ENCODE measurements at places on chromosomes 13 and 19.

DNA sequence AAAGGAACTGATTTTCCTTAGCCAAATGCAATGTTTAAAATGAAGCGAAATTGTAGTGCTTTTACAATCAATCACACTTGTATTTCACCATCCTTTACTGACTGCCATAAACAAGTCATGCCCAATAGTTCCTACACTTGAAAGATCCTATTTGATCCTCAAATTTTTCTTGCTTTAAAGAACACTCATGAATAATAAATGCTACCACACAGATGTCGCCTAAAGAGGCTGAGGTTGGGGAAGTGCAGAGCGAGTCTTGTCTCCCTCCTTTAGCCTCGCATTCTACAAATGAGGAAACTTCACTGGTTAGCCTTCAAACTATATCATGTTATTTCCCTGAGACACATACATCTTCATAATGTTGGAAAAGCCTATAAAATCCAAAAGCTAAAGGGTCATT is 18.7 kb upstream of the AMER2 start:
- no peak for DNase-seq

- no peak for DNase-seq
These were observed 35.3 kb downstream of the SOX1 start for GRCh38 chr13:112102243-112102642.

DNA sequence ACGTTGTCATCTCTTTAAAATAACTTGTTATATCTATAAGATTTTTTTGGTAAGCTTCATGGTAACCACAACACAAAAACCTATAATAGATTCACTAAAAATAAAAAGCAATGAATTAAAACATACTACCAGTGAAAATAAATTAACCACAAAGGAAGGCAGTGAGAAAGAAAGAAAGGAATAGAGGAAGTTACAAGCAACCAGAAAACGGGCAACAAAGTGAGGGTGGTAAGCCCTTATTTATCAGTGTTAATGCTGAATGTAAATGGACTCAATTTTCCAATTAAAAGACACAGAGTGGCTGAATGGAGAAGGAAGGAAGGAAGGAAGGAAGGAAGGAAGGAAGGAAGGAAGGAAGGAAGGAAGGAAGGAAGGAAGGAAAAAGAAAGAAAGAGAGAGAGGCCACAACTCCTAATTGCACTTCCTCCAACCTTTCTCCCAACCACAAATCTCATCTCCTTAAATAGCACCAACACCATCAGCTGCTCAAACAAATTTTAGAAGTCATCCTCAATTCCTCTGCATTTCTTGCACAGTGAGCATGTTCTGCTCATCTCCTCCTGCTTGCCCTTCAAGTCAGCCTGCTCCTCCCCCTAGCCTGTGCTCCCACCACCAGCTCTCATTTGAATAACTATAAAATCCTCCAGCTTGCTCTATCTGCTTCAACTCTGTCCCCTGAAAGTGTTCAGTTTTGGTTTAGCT is 48.6 kb downstream of the CCNA1 start:
- DNase-seq = no peak

GRCh38 chr13:43240278-43240677 is 216.9 kb downstream of the DNAJC15 start:
- DNase-seq = no peak

DNA sequence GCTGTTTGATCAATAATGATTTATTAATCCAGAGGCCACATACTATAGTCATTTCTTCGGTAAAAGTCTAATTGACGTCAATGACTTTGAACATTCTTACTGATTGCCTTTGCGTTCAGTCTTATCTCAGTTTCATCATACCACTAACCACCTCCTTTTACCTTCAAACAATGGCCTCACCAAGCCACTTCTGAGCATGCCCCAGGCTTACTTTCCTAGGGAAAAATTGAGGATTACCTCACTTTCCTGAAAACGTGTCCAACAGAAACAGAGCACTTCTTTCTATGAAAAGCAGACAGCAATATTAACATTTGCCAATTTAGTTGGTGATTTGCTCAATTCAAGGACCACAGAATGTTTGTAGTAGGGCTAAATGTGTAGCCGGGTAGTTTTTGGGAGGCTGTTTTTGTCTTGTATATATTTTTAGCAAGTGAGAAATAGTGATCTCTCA is 157.6 kb downstream of the KLF5 start:
- no peak for DNase-seq

DNA sequence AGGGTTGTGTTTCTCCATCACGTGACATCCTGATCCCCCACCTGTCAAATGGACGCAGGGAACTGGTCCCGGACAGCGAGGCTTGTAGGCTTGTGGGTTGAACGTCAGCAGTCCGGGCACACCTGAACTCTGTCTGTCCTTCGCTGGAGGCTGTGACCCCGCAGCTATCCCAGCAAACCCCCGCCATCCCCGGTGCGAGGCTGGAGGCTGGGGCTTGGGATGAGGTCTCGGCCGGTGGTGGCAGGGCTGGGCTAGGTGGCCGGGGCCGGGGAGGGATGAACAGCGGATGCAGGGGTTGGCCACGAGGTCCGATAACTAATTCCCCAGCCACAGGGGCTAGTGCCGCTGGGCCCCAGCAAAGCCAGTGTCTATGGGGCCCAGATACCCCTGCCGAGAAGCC is 8.8 kb downstream of the LSM7 start:
- no peak for DNase-seq

DNA sequence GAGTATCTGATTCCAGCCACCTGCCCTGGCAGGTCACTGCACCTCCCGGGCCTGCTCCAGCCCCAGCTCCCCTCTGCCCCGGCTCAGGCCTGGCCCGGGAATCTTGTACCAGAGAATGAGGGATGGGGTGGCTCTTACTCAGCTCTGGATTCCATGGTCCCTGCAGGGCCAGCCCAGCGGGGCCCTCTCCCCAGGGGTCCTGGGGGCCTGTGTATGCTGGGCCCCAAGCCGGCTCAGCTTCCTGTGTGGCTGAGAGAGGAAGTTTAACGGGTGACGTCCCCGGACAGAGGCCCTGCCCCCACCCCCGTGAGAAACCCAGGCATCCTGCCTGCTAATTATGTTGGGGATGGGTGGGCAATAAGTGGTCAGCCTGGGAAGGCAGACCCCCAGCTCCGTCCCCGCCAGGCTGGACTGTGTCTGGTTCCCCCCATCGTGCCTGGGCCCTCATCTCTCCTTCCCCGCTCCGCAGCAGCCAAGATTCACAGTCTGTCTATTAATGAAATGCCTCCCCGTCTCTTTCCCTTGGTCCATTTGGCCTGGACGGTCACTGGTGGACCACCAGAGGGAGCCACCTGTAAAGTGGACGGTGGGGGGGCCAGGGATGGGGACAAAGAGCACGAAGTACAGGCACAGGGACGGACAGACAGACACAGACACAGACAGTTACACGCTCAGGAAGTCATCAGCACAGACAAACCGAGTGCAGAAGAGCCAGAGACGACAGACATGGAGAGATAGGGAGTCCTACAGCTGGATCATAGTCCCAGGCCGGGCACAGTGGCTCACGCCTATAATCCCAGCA is at the start of gene DENND1C:
TSS of gene DENND1C (minus strand) at position 247 of the 802 bp plus-strand sequence. CDS start at position 155, 92 bp downstream.
- DNase-seq = peak; percentile 55

- DNase-seq = no peak
These were observed 2.9 kb upstream of the PTOV1 start for GRCh38 chr19:49847731-49848696.

DNA sequence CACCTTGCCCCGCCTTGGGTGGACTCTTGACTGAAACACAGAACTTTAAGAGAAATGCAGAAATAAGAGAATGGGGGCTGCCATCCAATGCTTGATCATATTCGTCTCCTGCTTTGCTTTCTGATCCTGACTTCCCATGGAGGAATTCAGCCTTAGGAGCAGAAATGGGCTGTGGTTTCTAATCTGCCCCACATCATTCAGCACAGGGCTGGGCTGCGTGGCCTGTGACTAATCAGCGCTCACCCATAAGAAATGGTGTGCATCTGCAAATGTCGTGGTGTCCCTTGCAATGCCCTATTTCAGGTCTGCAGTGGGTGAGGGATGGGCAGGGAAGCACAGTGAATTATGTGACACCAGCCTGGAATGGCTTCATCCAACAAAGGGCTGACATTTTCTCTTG is 60.7 kb upstream of the URI1 start:
- DNase-seq = no peak

DNA sequence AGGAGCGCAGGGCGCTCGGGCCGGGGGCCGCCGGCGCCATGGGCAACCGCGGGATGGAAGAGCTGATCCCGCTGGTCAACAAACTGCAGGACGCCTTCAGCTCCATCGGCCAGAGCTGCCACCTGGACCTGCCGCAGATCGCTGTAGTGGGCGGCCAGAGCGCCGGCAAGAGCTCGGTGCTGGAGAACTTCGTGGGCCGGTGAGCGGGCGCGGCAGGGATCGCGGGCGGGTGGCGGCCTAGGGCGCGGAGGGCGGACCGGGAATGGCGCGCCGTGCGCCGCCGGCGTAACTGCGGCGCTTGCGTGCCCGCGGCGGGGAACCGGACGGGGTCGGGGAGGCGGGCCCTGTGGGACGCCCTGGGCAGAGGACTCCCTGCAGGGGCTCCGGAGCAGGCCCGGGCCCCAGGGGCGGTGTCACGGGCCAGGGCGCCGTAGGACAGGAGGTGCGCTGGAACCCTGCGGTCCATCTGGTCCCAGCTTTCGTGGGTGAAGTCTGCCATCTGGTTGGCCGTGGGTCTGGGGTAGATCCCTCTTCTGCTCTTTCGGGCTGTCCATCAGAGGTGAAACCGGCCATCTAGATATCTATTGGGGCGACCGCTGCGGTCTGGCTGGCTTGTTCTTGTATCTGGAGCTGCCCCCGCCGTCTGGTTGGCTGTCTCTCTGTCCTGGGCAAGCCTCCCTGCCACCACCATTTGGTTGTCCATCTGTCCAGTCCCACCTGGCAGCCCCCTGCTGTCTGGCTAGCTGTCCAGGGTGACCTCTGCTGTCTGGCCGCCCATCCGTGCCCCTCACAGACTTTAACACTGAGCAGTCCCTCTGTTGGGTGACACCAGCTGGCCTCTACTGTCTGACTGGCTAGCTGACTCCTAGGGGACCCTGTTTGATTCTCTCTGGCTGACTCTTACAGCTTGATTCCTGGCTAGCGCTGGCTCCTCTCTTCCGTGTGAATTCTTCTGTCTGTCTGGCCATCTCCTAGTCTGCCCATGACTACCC is 622 bp downstream of the DNM2 start:
- peak; percentile 41 for DNase-seq

GRCh38 chr19:44025217-44025936 is at the start of gene ZNF222:
TSS of gene ZNF222 (plus strand) at chr19:44025379. CDS start at chr19:44025437, 58 bp downstream.
- DNase-seq = peak; percentile 59

- DNase-seq = no peak
These were observed 1373.6 kb upstream of the SPRY2 start for GRCh38 chr13:81714513-81714912.

DNA sequence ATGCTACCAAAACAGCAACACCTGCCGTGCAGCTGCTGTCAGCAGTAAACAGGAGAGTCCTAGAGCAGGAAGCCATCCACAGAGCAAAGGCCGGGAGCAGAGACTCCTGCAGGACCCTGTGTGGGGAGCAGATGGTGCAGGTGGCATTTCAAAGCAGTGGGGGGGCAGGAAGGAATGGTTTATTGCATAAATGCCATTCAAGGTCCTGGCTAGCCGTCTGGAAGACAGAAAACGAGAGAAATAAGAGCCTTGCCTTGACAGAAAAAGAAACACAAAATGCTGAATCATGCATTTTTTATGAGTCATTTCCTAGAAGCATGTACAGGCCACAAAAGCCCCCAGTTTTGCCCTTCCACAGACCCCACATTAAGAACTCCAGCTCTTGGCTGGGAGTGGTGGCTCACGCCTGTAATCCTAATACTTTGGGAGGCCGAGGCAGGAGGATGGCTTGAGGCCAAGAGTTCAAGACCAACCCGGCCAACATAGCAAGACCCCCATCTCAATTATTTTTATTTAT is 5.4 kb downstream of the RSPH6A start:
- DNase-seq = no peak

DNA sequence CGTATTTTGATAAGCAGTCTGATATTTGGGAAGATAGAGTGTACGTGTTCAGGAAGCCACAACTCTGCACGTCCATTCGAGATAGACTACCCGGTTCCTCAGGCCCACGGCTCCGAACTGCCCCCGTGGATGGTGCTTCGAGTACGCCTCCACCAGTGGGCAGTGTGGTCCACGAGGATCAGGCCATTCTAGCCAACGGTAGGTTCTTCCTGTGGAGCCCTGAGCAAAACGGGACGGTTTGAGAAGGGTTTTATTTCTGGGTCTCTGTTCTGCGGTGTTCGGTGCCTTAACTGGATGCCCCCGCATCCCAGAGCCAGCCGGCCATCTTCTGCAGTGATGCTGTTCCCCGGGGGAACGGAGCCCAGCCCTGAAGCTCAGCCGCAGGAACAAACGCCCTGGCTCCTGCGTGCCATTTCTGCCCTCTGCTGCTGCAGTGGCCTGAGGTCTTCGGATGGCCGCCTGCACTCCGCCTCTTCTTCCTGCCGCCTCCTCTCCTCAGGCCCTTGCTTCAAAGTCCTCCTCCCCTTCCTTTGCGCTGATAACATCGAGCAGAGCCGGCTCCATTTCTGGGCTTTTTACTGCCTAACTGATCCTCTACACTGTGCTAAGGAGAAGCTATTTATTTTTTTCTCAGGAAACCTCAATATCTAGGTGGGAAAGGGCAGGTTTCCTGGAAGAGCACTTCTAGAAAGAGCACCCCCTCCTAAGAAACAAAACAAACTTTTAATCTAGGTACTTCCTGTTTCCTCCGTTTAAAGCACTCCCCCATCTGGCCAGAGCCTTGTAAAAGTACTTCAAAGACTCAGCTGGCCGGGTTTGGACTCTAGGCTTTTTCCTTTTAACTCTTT is 36.2 kb upstream of the SLC46A3 start:
- DNase-seq = no peak

DNA sequence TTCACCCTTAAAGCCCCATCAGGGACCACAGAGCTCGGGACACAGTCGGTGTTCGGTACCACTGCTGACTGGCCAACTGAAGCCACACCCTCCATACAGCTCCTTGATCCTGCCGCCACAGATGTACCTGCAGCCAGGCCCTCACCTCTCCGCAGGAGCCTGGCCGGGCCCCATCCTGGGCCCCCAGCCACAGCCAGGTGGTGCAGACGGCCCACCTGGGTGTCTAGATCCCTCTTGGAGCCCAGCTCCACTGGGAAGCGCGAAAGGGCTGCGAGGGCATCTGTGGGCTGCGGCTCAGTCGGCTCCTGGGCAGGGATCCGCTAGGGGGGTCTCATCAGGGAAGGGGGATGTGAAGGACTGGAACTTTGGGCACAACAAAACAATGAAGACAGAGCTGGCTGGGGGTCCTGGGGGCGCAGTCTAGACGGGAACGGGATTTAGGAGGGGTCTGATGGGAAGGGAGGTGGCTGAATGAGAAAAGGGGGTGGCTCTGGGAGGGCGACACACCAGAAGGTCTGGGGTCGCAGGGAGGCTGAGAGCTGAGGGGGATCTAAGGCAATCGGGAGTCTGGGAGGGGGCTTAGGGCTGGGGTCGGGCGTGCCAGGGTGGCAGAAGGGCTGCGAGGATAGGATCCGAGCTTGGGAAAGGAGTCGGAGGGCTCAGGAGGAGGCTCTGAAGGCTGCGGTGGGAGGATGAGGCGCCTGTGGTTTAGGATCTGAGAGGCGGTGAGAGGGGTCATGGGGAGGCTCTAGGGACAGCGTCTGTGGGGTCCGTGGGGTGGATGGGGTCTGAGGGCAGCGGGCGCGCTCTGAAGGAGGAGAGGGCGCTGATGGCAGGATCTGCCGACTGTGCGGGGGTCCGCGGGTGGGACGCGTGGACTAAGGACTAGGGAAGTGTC is 15.8 kb downstream of the PRODH2 start:
- no peak for DNase-seq
